ENCODE measurements at places on chromosomes 7 and 10.

DNA sequence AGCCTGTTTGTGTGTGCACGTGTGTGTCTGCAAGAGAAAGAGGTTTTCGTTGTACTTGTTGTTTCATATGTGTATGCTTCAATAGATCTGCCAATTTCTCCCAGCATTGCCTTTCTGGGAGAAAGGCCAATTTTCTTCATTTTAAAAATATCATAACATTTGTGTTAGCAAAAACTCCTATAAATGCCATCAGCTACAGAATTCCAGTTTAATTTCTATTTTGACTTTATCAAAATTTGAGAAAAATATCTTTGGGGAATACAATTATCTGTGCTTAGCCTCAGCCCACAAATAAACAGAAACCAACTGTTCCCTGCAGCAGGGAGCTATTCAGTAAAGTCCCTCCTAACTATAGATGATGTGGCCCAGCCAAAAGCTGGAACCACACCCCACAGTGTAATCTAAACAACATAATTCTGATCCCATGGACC lies 68.3 kb upstream of the MGMT start:
- DNase-seq = no peak

- DNase-seq = no peak
Measured at GRCh38 chr7:139850906-139851305, 21.8 kb downstream of the TBXAS1 start.

GRCh38 chr7:21828841-21829240 lies 116.9 kb downstream of the CDCA7L start:
- DNase-seq = no peak

GRCh38 chr7:65979583-65980477 lies 2.2 kb downstream of the GUSB start:
- no peak for DNase-seq

DNA sequence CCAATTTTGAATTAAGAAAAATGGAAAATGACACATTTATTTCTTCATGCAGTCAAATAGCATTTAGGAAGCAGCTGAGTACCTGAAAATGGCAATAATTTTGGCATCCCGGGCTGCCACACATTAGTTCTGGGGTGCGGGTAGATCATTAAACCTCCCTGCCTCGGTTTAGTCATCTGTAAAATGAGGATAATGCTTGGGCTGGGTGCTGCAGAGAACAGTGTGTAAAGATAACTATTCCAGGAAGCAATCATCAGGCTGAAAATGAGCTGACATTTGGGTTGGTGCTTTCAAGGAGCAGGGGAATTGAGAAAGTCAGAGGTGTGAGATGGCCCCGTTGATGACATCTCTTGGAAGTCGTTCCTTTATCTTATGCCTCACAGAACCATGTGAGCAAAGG lies 767.2 kb downstream of the PHTF2 start:
- no peak for DNase-seq

DNA sequence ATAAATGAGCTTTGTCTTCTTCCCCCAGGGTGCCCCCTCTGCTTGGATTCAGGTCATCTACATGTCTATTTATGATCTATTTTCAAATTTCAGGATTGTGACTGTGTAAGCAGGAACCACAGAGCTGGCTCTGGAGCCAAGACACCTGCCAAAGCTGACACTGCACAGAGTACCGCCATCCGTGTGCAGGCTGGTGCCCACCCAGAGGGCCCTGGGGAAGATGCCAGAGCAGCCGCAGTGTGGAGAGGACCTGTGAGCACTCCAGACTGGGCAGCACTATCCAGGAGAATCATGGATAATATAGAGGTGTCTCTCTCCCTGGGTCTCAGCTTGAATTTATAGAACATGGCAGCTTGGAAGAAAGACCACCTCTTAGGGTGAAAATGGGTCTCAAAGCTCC lies 577.5 kb downstream of the GRID1 start:
- no peak for DNase-seq
